ENCODE measurements at places on chromosomes 5 and 9. TPM values are rescaled to one million over a fixed set of nuclear protein-coding genes. Genes with fewer than 3 reads are reported as not detected.

DNA sequence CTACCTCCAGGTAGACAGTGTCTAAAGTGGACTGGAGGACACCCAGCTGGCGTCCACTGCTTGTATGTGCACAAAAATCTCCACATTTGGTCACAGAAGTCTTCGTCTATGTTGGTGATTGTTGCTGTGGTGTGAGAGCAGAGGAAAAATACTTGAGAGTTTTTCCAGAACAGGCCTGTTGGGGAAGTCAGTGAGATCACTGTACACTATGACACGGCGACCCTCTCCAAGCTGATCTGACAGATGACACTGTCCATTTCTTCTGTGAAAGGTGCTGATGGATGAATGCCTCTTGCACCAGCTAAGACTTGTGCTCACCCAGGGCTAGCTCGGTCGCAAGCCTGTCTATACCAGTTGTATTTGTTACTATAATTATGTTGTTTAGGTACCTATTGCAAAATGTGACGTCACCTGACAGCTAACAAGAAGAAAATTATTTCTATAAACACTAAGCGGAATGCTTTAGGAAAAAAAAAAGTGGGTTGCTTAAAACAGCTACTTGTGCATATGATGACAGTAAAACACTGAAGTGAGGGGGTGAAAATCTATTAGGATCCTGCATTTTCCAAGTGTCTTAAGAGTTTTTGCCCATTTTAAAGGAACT is 142.3 kb downstream of the ROR2 start:
- peak; percentile 22 for DNase-seq

Gene PCDHGB1
- 3.5 TPM for total RNA-seq

Gene ARHGEF28
- total RNA-seq = 18.0 TPM

- DNase-seq = peak; percentile 91
Observed at GRCh38 chr5:38467353-38468040, 88.9 kb downstream of the LIFR start.
